MG63 (cell line): ENCODE measurements at places on chromosomes 11 and 22. TPM values are rescaled to one million over a fixed set of nuclear protein-coding genes. Genes with fewer than 3 reads are reported as not detected.
A peak's percentile ranks its signal among the peaks of the same experiment; 100 is the strongest.

DNA sequence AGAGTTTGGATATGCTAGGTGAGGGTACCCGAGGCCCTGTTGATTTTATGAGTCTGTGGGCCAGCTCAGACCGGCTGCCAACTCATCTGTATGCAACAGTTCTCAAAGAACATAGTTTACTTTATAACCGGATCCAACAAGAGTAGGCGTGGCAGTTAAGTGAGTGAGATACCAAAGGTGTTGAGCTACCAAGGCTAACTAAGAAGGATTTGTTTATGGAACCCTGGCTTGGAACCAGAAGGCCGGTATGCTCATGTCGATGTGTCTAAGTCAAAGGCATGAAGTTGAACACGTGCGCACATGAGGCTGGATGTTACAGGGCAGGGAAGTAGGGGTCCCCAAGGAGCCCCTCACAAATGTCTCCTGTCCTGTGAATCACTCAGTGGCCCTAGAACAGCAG, at the start of gene KCNJ1:
Gene KCNJ1, minus strand, starts transcription at position 20 of the 400 bp plus-strand sequence. CDS start 27,053 bp downstream, outside the sequence.
- no peak for DNase-seq

DNA sequence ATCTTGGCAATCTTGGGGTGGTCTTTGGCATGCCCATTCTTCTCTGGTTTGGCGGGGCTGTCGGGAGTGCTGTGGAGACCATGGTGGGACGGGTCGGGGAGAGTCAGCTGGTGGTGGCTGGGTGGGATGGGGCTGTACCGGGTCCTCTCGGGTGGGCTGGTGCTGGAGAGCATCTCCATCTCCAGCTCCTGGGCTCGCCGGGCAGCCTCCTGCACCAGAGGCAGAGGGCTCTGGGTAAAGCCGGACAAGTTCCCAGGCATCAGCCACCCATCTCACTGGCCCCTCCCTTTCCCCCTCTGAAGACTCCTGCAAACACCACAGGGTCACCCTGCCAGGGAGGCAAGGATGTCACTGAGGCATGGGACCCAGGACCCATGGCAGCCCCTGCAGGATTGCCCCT, 25.1 kb downstream of the ANKK1 start:
- DNase-seq, result no peak

The OR5B21 gene
- not detected in 2 replicates for total RNA-seq

The UBQLN3 gene
- not detected in 2 replicates for total RNA-seq

The SCGB1A1 gene
- not detected in 2 replicates for total RNA-seq

- DNase-seq, result no peak
Observed at GRCh38 chr11:116194156-116194904, 578.5 kb downstream of the BUD13 start.

DNA sequence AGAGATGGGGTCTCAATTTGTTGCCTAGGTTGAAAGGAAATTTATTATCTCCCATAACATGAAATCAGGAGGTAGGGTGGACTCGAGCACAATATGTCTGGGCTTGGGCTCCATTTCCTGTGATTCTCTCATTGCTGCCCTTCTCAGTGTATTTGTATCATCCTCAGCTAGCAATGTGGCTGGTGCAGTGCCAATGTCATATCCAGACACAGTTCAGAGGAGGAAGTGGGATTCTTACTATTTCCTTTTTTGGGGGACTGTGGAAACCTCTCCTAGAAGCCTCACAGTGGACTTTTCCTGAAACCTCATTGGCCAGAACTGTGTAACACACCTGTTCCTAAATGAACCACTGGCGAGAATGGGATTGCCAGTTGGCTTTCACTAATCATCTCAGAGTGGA, 21.0 kb upstream of the SWAP70 start:
- DNase-seq, result no peak

DNA sequence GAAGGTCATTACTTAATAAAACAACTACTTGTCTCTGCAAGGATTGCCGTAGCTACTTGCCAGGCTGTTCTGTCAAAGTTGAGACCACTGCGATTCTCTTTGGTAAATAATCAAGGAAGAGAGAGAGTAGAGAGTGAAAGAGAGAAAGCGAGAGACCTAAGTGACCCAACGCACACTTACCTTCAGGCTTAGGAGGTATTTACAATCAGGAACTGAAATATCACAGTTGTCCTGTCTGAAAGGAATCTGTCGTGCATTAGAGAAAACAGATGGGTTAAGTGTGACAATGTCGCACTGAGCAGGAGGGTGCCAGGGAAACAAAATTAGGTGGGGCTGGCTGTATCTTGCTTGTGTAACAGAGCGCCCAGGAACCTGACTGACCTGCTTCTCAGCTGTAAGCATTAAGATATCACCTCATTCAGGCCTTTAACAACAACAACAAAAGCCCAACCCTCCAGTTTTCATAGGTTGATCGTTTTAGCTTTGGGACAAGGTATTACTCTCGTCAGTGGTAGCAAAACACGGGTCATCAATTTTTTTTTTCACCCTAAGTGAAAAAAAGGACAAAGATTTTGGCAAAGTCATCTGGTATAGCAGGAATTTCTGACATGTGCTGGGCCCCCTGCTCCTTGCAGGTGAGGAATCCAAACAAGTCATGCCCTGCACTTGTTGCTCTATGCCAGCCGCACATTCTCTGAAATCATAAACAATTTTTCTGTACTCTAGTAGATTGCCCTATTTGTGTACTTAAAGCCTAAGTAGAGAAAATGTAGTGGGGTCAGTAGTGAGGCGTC, at the start of gene MUC15:
Gene MUC15, minus strand, starts transcription at position 403 of the 794 bp plus-strand sequence. CDS start 5,169 bp downstream, outside the sequence.
- DNase-seq, result no peak

The LIF gene
- 11.1 and 13.0 TPM in 2 replicates for total RNA-seq

The PRRG4 gene
- total RNA-seq, result 0.13 and 1.4 TPM in 2 replicates

The OR2AG1 gene
- total RNA-seq, result not detected in 2 replicates

- DNase-seq, result no peak
Observed at GRCh38 chr11:13053255-13053917, 44.3 kb downstream of the RASSF10 start.

The OR10AG1 gene
- total RNA-seq, result not detected in 2 replicates

DNA sequence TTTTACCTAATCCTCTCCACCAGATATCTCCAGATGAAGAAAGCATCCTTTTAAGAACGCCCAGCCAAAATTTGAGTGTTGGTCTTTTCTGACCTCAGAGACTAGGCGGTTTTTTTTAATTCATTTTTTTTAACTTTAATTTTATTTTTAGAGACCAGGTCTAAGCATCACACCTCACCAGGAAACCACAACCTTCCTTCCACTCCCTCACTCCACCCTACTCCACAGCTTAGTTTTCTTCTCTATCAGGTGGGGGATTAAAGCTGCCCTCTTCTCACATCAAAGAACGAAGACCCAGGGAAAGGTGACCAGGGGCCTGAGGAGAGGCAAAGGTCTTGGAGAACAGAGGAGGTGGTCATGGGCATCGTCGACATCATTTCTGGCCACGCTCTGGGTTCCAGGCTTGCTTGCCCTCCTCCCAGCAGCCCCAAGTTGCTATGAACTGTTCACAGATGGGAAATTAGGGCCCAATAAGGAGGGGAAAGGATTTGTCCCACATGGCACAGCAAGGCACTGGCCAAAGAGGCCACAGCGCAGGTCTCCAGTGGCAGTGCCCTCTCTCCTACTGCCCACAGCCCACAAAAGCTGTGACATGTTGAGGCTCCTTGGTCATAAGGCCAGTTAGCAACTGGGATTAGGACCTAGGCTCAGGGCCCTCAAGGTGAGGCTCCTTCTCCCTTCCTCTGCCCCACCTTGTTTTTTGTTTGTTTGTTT, 1.4 kb upstream of the PEX16 start:
- DNase-seq, result no peak

DNA sequence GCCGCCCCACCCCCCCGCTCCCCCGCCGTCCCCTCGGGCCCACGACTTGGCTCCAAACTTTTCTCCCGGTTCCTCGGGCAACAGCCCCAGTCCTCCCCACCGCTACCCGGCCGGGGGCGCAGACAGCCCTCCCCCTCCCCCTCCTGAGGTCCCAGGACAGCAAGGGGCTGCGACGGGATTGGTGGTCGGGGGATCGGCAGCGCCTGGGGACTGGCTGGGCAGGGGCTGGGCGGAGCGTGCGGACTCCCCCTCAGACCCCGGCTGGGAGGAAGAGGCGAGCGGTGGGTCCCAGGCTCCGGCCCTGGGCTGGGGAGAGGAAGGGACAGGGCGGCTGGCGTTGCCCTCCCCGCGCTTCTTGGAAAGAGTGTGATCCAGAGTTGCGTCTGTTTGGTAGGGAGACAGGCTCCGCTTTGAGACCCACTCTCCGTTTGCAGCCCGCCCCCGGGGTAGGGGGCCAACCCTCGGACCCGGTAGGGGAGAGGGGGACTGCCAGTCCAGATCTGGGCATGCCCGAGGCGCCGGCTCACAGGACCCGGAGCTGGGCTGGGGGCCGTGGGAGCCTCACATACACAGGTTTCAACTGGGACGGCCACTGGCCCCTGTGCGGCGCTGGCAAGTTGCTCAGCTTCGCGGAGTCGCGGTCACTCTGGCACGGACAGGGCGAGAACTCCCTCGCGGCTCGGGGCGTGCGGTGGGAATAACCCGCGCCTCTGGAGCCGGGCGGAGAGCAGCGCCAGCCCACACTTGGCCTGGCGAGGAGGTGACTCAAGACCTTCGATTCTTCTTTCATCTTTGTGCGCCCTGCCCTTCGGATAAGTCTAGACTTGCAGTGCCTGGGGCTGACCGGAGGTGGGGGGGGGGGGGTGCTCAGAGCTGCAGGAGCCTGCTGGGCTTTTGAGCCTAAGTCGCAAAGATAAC, 999 bp downstream of the TSKU start:
- DNase-seq, result peak; percentile 86

GRCh38 chr11:62974848-62975522, 9.8 kb downstream of the SLC22A6 start:
- peak; percentile 63 for DNase-seq

The TLCD5 gene
- 7.3 and 8.1 TPM in 2 replicates for total RNA-seq

DNA sequence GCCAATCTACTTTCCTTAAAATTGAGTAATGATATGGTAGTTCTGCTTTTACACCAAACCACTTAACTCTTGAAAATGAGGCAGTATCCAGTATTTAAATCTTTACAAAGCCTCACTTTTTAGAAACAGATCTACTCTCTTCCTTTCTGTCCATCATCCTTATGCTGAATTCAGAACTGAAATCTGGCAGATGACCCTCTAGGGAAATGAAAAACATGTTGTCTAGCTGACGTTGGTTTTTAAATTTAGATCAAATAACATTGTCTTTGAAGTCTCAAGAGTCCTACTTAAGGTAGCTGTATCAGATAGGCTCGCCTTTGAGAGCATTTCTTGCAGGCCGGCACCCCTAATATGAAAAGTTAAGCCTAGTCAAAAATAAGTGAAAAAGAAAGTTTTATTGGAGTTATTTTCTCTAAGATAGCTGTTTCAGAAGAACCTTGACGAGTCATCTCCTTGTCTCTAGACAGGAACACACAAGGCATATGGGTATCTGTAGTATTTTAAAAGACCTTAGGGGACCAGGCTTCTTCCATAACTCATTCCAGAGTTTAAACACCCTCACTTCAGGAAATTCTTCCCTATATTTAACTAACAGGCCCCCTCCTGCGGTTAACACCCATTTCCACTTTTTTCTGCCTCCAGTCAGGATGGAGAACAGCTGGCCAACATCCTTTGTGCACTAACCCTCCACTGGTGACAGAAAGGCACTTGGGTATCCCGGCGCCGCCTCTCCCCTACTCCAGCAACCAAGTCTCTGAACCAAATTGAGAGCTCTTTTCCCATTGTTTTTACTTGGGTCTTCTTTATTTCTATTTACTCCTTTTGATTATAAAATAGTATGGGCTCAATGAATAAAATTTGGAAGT, 81.2 kb downstream of the WNT11 start:
- no peak for DNase-seq

DNA sequence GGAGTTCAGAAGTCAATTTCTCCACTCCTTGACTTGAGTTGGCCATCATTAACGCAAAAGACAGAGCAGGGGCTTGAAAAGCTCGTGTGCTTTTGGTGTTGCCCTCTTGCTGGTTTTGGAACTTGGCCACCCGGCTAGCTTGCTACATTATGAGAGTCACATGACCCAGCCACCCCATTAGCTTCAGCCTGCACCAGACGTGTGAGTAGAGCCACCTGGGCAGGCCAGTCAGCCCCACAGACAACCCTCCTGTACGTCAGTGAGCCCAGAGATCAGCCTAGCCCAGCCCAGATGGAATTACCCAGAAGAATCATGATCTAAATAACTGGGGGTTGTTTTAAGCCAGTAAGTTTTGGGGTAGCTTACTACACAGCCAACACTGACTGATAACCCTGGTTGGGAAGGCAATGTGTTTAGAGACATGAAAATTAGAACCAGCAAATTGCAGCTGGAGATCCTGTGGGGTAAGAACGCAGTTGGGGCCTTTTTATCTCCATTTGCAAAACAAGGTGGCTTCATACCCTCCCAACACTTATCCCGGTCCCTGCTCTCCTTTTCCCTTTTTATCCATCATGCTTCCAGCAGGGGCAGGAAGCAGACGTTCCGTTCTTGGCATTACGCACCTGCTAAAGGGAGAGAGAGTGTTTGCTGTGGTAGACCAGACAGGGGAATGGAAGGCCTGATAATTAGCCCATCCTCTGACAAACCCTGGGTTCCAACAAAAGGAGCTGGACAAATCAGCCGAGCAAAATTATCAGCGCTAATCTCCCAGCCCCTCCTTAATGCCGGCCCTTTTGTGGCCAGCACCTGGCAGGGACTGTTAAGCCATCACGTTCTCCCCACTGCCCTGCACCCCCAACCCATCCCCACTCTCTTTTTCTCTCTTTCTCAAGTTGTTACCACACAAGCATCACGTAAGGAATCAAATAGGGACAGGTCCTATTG, 548.7 kb upstream of the CADM1 start:
- no peak for DNase-seq

GRCh38 chr11:9060700-9061111, 30.7 kb downstream of the SCUBE2 start:
- no peak for DNase-seq

GRCh38 chr11:7639643-7640025, 33.7 kb downstream of the CYB5R2 start:
- DNase-seq, result no peak

DNA sequence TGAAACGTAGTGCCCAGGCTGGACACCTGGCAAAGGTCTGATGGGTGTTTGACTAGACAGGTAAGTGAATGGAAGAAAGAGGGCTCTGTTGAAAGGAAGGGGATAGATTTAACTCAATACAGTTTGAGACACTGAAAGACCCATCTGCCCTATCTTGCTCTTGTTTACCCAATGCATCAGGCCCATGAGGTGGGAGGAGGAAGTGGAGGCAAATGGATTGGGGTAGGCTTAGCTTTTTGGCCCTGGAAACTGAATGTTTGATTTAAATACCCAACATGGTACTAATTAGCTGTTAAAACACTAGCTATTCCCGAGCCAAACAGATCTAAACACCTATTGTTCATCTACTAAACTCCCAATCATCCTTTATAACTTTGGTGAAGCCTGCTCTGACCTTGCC, 3.5 kb upstream of the UVRAG start:
- no peak for DNase-seq

DNA sequence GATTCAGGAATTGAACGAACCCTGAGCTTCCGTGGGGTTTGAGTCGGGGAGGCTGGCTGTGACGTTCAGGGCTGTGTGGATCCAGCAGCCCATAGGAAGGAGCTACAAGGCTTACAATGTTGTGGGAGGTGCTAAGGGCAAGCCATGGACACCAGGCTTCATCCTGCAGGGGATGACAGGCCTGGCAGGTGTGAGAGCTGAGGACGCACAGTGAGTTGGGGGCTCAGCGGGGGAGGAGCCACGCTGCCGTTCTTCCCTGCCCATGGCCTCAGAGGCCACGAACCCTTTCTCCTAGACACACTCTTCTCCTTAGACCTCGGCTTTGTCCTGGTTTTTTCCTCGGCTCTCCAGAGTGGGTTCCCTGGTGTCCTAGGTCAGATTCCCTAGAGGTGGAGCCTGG, 113.3 kb upstream of the SLC22A12 start:
- DNase-seq, result no peak
